ENCODE measurements at places on chromosomes 16 and 17.

GRCh38 chr17:34769049-34769448 lies 189.7 kb downstream of the TMEM132E start:
- no peak for DNase-seq

DNA sequence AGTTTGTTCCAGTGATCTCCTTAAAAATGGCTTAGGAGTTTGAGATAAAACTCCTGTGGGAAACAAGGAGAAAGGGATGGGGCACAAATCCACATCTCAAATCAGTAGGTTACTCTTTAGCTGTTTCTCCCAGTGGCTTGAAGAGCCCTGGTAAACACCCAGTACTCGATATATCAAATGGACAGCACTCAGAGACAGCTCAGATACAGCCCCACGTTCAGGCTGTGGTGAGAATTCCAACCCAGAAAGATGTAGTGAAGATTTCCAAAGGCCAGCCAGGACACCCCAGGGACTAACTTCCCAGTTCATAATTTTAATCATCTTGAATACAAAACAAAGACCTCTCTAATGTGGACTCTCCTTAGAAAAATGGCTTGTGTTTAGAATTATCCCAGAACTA lies 6.4 kb upstream of the VEZF1 start:
- DNase-seq: no peak

- DNase-seq: no peak
Observed at GRCh38 chr17:79878329-79878947, 39.2 kb upstream of the CBX4 start.

GRCh38 chr16:24721830-24722238 lies 7.6 kb upstream of the TNRC6A start:
- peak; percentile 87 for DNase-seq

DNA sequence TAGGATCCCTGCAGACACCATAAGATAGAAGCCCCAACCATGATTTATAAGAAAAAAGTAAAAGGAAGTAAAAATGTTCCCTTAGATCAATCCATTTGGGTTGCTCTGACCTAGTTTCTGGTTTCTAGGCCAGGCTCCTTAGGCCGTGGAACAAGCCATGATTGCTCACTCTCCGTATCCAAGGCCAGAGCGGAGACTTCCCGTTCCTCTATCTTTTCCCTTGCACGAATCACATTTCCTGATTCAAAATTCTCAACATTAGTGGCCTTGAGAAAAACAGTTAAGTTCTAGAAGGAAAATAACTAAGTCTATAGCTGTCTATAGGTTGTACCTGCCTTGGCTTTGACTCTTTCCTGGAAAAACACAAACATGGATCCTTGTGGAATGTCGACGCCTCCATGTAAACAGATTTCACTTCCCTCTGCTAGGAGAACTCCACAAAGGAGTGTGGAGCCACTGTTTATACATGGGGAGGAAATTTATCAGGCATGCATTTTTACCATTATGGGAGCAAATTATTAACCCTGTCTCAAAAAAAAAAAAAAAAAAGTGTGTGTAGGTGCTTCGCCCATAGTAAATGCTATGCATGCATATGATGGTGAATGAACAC lies 149.6 kb downstream of the ZFHX3 start:
- no peak for DNase-seq

- no peak for DNase-seq
Observed at GRCh38 chr17:67276075-67276474, 31.1 kb upstream of the HELZ start.

GRCh38 chr16:82651921-82652601 lies 25.3 kb downstream of the CDH13 start:
- DNase-seq: peak; percentile 82

GRCh38 chr17:76369804-76370203 lies 14.6 kb upstream of the SPHK1 start:
- no peak for DNase-seq

GRCh38 chr17:72422505-72423285 lies 301.9 kb downstream of the SOX9 start:
- peak; percentile 100 for DNase-seq

- no peak for DNase-seq
Observed at GRCh38 chr16:67529582-67530012, 968 bp downstream of the RIPOR1 start.

DNA sequence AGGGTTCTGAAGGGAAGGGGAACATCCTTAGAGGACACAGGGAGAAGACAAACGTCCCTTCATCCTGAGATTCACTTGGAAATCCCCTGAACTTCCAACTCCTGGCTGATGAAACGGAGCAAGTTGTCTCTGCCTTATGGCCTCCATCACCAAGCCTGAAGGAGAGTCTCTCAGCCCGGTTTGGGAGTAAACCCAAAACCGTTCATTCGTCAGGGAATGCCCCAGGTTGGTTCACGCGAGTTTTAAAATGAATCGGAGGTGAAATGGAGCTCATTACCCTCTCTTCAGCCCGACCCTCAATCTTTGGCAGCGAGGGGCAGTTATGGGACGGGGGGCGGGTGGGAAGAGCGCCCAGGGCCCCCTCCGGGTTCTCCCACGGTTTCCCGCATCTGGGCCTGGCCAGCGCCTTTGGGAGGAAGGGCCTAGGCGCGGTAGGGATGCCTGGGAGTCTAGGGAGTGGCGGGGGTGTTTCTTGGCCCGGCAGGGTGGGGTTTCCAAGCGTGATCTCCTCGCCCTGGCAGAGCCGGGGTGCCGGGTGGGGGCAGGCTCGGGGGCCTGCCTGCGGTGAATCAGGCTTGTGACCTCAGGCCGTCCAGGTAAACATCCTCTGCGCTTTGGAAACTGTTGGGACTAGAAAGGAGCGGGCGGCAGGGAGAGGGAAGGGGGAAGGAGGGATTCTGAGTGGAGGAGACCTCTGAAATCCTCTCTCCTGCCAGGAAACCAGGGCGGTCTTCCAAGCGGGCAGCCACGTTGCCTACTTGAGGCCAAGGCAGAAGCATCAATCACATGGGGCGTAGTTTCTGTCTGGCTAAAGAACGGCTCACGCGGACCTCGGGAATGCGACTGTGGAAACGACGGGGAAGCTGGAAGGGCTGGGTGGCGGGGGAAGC lies 24.1 kb upstream of the HOXB13 start:
- no peak for DNase-seq

DNA sequence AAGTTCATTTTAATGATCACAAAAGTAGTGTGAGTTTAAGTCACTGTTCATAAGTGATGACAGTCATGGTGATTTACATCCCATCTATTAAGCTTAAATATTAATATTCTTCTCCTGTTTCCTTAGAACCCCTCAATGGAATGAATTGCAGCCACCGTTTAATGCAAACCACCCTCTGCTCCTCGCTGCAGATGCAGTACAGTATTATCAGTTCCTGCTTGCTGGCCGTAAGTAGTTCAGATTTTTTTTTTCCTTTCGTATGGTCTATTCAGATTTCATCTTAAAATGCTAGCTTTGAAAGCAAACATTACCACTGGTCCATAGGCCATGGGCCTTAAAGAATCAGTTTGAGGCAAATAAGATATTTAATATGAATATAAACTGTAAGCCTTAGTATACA lies 359.0 kb upstream of the TBX2 start:
- no peak for DNase-seq

DNA sequence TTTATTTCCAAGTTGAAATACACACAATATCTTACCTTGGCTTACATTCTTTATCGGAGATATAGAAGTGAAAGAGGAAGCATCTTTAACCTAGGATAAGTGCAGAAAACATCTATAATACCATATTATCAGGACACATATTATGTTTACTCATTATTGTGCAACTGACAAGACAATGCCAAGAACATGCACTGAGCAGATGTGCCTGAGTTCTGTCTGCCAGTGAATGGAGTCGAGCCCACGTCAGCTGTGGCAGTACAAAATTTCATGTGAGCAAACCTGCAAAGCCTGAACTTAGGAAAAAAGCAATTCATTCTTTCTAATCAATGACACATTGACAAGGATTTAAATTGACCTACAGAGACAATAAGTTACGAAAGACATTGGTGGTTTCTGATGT lies 154.4 kb downstream of the AXIN2 start:
- no peak for DNase-seq

GRCh38 chr17:31064707-31065106 lies 30.1 kb upstream of the NF1 start:
- no peak for DNase-seq

GRCh38 chr17:38705803-38706504 lies 881 bp downstream of the MLLT6 start:
- peak; percentile 41 for DNase-seq

DNA sequence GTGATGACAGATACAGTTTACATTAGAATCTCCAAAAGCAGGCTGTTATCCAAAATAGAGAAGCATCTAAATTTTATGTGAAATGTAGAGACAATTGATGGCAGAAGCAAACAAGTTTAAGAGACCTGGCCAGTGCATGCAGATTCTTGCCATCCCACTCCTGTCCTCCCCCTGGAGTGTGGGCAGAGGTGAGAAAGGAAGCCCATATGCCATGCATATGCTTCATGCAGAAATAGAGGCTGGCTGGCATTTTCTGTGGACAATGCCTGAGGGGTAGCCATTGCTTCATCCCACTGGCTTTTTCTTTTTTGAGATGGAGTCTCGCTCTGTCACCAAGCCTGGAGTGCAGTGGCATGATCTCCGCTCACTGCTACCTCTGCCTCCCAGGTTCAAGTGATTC lies 382.1 kb downstream of the RBFOX1 start:
- DNase-seq: no peak

GRCh38 chr16:48153774-48154173 lies 2.0 kb downstream of the ABCC12 start:
- peak; percentile 45 for DNase-seq

DNA sequence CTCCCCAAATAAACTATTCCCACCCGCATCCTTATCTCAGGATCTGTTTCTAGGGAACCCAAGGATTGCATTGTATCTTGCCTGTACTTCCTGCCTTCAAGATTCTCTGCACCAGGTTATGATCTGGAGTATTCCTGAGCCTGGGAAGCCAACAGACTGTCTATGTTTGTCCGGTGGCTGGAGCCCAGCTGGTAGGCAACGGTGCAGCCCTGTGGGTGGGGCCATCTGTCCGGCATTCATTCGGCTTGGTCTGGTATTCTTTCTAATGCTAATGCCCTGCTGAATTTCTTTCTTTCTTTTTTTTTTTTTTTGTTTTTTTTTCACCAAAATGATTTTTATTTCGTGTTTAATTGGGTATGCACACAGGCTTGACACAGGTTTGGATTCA lies 20.7 kb upstream of the TVP23A start:
- DNase-seq: no peak

GRCh38 chr17:78777881-78778280 lies 4.2 kb downstream of the CYTH1 start:
- no peak for DNase-seq

DNA sequence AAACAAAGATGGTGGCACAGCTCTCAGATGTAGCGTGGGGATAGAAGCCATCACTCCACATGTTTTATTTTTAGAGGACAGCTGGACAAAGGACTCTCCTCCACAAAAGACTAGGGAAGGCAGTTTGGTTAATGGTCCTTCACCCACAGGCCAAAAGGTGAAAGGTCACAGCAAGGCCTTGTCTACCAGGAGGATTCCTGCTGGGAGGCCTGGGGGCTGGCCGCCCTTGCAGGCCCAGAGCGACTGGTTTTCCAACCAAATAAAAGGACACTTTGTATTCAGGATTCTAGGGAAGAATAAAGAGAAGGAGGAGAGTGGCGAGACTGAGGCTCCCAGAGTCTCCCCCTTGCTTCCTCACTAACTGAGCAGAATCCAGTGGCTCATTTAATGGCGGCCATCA lies 94.3 kb downstream of the AXIN2 start:
- DNase-seq: no peak

DNA sequence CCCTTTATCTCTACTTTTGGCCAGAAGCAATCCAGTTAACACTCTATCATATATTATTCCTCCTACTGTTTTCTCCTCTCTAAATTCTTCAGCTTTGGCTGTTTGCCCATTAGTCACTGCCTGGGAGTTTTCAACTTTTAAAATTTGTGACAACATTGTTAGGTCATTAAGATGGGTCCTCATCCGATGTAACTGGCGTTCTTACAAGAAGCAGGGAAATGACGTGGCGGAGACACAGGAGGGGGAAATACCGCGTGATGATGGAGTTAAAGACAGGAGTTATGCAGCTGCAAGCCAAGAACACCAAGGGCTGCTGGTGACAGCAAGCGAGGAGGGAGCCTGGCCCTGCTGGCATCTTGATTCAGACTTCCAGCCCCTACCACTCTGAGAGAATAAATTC lies 34.8 kb upstream of the CPHXL start:
- DNase-seq: peak; percentile 44

DNA sequence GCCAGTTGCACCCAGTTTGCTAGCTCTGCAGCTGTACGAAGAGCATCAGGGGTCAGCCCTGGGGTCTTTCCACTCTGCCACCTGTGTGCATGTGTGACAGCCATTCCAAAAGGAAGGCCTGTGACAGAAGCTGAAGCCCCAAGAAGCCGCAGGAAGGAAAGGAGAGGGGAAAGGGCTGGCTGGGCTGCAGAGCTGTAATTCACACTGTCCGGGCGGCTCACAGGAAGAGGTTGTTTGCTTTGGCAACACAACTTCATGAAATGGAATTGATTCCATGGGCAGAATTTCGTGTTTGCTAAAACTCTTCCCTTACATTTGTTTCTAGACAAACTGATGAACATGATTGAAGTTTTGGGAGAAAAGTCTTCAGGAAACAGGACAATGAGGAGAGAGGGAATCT lies 14.8 kb downstream of the TMEM204 start:
- no peak for DNase-seq

GRCh38 chr17:65759532-65759931 lies 198.1 kb upstream of the AXIN2 start:
- DNase-seq: no peak

DNA sequence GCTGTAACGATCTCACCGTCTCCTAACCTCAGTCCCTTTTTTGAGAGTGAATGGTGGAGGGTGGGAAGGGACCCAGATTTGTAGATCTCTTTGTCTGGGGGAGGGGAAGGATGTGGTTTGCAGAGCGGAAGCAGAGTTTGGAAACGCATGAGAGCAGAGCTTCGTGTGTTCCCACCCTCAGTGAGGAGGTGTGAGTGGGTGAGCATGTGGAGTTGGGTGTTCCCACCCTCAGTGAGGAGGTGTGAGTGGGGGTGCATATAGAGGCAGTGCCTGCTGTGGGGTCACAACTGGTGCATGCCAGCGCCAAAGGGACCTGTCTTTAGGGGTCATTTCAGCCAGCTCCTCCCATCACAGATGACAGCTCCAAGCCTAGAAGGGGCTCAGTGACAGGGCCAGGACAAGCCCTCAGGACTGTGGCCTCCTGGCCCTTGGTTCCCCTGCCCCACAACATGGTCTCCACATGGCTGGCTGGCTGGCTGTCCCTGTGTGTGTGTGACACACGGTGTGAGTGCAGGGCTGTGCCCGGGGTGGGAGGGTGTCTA lies 1.8 kb upstream of the CISD3 start:
- DNase-seq: no peak

- DNase-seq: no peak
Observed at GRCh38 chr17:20243524-20243923, 223.8 kb downstream of the LGALS9B start.
